Smooth muscle cell of the pulmonary artery (primary cell): ENCODE measurements at places on chromosomes 6 and 20. TPM values are rescaled to one million over a fixed set of nuclear protein-coding genes. Genes with fewer than 3 reads are reported as not detected.

The PRR18 gene
- total RNA-seq: not detected in 2 replicates

The CHRNA4 gene
- total RNA-seq: not detected in 2 replicates

The OLIG3 gene
- total RNA-seq: not detected in 2 replicates

The GSTA2 gene
- total RNA-seq: not detected in 2 replicates

The ZBTB46 gene
- total RNA-seq: 2.7 and 4.3 TPM in 2 replicates

The RIN2 gene
- 31.5 and 50.4 TPM in 2 replicates for total RNA-seq

The RAET1L gene
- not detected in 2 replicates for total RNA-seq

The TNNC2 gene
- total RNA-seq: 0.39 TPM in 1 of 2 replicates, not detected in the other

The UNC5CL gene
- under 0.01 and 0.07 TPM in 2 replicates for total RNA-seq

The TTK gene
- 2.5 and 7.7 TPM in 2 replicates for total RNA-seq

The AGPAT4 gene
- 8.5 and 9.0 TPM in 2 replicates for total RNA-seq

The CDSN gene
- total RNA-seq: not detected in 2 replicates

The DYNLT2 gene
- 0.39 and 0.43 TPM in 2 replicates for total RNA-seq

The CNKSR3 gene
- 2.5 and 5.6 TPM in 2 replicates for total RNA-seq

The TCF15 gene
- not detected in 2 replicates for total RNA-seq

The CST4 gene
- total RNA-seq: 0.33 and 0.50 TPM in 2 replicates

The MRPL18 gene
- total RNA-seq: 61.0 and 65.5 TPM in 2 replicates

The ENPP5 gene
- total RNA-seq: 0.07 and 3.6 TPM in 2 replicates
